ENCODE measurements at places on chromosomes 11 and 22. TPM values are rescaled to one million over a fixed set of nuclear protein-coding genes. Genes with fewer than 3 reads are reported as not detected.

- no peak for DNase-seq
Measured at GRCh38 chr11:106420686-106421085, 343.2 kb downstream of the AASDHPPT start.

GRCh38 chr11:68181719-68182451, 31.2 kb downstream of the KMT5B start:
- no peak for DNase-seq

GRCh38 chr22:37965940-37966664, 12.6 kb downstream of the POLR2F start:
- no peak for DNase-seq

DNA sequence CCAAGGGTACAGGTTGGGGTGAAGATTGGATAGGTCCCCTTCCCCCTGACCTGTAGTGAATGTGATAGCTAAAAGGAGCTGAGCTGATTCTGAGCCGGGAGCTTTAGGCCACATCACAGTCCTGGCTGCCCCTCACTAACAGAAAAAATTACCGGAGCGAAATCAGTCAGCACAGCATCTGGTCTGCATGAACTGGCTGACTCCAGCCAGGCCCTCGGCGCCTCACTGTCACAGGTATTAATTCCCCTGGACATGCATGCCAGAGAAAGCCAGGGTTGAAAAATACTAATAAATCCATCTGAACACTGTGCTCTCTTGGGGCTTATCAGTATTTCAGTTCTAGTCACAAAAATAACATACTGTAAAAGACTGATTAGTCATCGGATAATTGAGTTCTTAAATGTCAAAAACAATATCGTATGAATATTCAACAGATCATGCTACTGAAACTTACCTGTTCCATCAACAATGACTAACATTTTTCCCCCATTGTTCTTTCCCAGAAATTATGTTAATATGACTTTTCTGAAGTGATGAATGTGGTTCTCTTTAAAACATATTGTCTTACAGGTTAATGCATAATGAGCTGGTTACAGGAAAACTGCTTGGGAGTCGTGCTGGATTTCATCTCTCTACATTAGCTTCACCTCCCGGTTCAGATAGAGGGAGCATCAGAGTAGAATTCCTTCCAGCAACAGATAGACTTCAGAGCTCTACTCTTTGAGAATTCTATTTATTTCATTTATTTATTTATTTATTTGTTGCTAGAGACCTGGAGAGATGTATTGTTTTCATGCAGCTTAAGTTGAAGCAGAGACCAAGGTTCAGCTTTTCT, 387.7 kb downstream of the NXPE2 start:
- DNase-seq, result no peak

- no peak for DNase-seq
Measured at GRCh38 chr11:70078095-70078780, at the start of gene ANO1. Gene ANO1, plus strand, starts transcription at chr11:70078317. Its CDS starts 290 bp downstream, at chr11:70078607.

GRCh38 chr22:40714499-40715337, 35.4 kb downstream of the MCHR1 start:
- no peak for DNase-seq

The GCAT gene
- 0.25 TPM for total RNA-seq

The JOSD1 gene
- total RNA-seq, result 165 TPM

The OR51B5 gene
- total RNA-seq, result not detected

The C11orf42 gene
- total RNA-seq, result not detected

Measured in natural killer cell (primary cell).